ENCODE measurements at places on chromosomes 5 and 9.

DNA sequence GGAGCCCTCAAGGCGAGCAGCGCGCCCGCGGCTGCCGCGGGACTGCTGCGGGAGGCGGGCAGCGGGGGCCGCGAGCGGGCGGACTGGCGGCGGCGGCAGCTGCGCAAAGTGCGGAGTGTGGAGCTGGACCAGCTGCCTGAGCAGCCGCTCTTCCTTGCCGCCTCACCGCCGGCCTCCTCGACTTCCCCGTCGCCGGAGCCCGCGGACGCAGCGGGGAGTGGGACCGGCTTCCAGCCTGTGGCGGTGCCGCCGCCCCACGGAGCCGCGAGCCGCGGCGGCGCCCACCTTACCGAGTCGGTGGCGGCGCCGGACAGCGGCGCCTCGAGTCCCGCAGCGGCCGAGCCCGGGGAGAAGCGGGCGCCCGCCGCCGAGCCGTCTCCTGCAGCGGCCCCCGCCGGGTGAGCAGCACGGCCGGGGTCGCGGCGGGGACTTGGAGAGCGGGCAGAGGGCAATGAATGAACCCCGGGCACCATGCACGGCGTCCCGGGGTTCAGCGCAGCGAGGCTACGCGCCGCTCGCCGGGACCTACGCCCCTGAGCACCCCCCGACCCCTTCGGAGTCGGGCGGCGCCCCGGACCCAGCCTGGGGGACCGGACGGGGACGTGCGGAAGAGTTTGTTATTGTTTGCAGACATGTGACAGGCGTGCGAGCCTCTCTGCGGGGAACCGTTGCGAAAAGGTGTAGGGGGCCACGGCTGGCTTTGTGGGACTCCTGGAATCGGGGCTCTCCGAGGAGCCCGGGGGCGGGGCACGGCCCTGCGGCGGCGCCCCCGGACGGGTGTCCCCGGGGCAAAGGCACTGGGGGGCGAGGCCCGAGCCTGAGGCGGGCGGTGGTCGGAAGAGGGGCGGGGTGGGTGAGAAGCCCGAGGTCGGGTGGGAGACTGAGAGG lies 553 bp downstream of the MAP3K1 start:
- no peak for DNase-seq

DNA sequence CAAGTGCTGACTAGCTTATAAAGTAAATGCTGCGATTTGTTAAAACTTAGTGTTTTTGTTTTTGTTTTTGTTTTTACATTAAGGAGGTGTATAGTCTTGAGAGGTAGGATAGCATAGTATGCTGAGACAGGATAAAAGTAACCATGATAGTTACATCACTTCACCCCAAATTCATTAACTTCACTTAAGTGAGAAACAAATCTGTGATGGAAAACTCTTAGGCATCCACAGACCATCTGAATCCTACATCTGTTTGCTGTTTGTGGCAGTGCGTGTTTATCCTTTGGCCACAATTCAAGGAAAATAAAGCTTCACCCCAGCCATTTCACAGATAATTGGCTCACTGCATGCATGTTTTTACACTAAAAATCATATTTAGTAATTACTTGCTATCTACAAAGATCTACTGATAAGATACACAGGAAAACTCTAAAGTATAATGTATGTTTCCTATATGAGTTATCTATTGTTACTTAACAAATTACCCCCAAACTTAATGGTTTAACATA lies 82.0 kb downstream of the ZNF622 start:
- DNase-seq, result no peak

GRCh38 chr5:81070571-81071255 lies 110.5 kb downstream of the RASGRF2 start:
- DNase-seq, result no peak

DNA sequence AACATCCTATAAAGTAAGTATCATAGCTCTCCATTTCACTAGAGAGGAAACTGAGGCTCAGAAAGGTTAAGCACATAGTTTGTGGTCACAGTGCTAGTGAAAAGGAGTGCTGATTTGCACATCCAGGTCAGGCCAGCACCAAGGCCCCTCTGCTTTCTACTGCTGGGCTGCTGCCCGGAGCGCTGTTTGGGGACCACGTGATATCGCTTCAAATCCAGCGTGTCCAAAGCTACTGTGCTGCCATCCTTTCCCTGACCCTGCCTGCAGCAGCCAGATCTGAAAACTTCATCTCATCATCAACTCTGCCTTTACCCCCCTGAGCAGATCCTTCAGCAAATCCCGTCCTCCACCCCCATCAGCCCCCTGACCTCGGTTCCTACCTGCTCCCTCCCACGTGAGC lies 40.7 kb upstream of the AKNA start:
- no peak for DNase-seq

GRCh38 chr5:127858116-127858784 lies 155.1 kb downstream of the CCDC192 start:
- no peak for DNase-seq

GRCh38 chr5:100779669-100780375 lies 123.3 kb downstream of the ST8SIA4 start:
- no peak for DNase-seq

GRCh38 chr9:116979456-116979855 lies 292.4 kb downstream of the TRIM32 start:
- no peak for DNase-seq
